ENCODE measurements at places on chromosomes 6 and 20. TPM values are rescaled to one million over a fixed set of nuclear protein-coding genes. Genes with fewer than 3 reads are reported as not detected.
A peak's percentile ranks its signal among the peaks of the same experiment; 100 is the strongest.

DNA sequence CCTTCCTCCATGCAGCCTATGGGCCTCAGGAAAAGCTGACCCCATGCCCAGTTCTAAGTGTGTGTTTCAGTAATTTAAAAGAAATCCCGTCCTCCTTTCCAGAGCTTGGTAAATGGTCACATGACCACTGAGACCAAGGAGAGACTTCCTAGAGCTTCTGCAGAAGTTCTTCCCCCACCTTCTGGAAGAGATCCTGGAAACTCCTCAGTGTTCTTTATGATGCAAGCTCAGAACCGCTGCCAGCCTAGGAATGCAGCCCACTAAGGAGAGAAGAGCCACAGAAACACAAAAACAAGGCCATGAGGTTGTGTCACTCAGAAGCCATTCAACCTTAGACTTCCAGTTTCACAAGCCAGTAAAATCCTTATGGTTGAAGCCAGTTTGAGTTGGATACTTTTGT is 348.4 kb downstream of the TPBG start:
- no peak for DNase-seq

- no peak for DNase-seq
Observed at GRCh38 chr6:36491378-36491965, 48.7 kb downstream of the KCTD20 start.

DNA sequence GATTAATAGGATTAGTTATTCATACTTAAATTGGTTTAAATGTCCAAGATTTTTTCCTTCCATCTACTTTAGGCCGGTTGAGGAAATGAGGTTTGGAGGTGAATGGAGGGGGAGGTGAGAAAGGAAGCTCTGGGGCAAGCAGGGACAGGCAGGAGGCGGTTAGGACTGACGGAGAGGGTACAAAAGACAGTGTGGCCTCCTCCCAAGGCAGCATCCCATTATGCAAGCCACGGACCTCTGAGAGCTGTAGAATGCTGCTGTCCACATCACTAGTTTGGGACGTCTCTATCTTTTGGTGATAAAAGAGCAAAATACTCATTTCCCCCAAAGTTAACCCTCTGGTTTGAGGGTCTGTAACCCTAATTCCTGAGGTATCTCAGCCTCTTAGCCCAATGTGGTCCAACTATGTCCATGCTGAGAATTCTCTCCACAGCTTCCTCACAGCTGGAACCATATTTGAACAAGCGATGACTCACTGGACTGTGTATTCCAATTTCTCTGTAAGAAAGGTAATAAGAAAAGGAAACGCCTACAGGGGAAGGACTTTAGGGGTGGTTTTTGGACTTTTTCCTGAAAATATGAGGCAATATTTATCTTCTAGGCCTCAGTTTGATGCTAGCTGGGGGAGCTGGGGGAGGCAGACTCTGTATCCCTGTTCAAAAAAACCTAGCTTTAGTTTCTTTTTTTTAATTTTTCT is 172.2 kb downstream of the TFAP2B start:
- DNase-seq, result no peak

- DNase-seq, result no peak
Observed at GRCh38 chr6:14848019-14848418, 397.9 kb upstream of the JARID2 start.

- DNase-seq, result no peak
Observed at GRCh38 chr20:13659288-13659687, 20.6 kb upstream of the TASP1 start.

DNA sequence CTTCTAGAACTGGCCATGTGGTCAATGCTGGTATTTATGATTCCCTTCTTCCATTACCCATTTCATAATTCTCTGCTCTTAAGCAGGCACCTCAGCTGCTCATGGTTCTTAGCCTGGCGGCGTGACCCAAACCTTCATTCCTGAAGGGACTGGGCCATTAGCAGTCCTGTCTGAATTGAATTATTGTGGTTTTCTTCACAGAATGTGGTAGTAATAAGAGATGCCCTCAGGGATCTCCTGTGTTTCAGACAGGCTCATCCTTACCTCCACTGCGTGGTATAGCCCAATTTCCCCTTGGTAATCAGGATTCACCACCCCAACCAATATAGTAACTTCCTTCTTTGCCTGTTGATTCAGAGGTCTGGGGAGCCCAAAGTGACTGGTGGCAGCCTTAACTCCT is 37.6 kb downstream of the PKIB start:
- no peak for DNase-seq

GRCh38 chr20:44070139-44070900 is 116.7 kb downstream of the JPH2 start:
- DNase-seq, result no peak

- DNase-seq, result no peak
Observed at GRCh38 chr20:51668515-51668914, 99.7 kb downstream of the ATP9A start.

GRCh38 chr20:10922506-10922905 is 248.7 kb upstream of the JAG1 start:
- DNase-seq, result no peak

DNA sequence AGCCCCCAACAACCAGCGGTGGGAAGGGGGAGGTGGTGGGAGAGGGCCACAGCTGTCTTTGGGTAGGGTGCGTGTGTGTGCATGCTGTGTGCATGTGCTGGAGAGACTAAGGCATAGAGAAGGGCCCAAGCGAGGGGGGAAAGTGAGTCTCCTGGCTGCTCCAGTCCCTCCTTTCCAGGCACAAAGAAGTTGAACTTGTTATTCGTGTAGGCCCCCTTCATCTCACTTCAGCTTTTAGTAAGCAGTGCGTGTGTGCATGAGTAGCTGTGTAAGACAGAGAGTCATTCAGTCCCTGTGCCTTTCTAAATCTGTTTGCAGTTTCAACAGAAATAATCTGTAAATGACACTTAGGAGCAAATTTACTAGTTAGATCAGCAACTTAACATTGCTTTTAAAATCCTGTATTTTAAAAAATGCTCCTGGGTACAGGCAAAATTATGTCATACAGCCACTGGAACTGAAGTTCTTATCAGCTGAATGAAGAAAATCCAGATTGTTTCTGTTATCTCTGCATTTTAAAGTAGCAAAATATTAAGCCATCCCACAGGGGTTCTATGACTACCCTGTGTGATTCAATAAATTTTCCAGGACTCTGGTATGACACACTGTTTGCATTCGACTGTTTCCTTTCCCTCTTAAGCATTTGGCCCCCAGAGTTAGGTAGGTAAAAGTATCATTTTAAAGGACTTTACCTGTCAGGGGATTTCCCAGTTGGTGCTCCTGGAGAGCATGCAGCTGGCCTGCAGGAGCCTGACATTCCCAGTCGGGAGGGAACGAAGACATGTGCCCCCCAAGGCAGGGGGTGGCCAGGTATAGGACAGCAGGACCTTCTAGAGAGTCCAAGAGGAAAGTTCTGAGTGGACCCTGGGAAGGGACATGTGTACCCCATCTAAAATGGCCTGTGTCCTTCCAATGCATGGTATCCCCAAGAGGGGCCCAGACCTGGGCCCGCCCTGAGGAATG is 39.0 kb downstream of the MTRES1 start:
- no peak for DNase-seq

DNA sequence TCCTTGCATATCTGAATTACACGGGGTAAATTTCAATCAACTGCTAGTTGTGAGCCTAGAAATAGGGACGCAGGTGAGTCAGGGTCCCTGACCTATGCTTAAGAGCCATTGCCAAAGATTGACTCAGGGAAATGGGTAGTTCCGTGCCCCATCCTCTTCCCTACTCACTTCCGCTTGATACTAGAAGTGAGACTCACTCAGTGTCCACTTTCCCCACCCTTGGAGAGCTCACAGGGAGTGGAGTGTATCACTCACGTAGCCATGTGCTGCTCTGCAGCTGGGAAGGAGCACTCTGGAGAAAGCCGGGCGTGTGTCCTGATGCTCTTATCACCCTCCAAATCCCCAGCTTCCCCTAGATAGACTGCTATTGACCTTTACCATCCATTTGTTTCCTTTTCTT is 543 bp upstream of the MUC22 start:
- no peak for DNase-seq

DNA sequence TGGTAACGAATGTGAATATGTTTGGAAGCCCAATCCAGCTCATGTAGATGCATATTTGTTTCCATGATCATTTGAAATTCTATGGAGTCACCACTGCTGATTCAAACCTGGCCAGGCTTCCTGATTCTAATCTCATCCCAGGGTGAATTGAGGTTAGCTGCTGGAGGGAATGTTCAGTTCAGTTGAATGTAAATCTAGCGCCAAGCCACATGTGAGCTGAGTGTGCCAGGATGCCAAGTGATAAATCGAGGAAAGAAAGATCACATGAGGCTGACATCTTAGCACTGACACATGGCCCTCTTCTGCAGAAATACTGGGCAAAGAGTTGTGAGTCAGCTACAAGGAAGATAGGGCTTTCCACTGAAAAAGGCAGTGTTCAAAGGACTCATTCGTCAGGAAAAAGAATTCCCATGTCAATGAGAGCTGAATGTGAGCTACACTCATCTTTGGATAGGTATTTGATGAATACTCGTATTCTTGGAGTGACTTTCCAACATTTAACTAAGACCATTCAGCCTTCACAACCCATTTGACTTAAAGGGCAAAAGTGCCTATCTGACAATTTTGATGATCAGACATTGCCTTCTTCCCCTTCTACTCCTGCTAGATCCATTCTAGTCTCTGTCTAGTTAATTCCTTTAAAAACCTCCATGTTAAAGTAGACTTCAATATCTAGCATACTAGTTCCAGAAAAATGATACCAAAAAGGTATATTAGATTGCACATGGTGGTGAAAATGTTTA is 172.1 kb downstream of the MTFR2 start:
- DNase-seq, result no peak

DNA sequence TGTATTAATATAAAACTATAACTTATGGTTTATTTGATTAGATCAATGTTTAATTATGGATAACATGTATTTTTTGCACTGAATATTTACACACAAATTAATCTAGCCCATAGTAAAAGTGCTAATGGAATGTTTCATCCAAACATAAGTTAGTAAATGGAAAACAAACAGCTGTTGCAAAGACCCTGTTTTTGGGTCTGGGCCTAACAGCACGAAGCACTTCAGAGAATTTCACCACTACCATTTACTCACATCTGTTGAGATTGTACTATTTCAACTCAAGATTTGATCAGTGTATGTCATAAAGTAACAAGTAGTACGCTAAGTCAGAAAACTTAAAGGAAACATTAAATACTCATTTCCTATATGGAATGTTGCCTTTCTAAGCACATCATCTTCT is 359.6 kb downstream of the LAMA2 start:
- no peak for DNase-seq

DNA sequence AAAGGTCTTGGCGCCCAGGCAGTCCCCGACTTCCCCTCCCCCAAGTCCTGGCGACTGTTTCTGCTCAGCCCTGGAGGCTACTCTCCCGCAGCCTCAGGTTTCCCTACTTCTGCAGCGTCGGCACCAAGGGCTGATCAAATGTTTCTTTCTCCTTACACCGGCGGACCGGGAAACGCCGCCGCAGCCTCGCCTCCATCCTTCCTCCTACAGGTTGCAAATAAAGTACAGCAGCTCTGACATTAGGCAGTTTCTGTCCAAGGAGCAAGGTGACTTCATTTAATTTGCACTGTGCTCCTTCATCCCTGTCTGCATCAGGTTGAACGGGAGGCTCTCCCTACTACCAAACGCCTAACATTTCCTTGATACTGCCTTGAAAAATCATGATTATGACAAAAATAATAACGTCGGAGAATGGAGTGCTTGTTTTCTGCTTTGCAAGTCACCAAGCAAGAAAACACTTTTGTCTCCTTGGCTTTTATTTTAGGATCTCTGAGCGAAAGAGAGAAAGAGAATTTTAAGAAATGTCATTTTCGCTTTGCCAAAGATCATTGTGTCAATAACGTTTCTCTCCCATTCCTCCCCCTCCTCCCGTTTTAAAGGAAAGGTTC is 1.0 kb downstream of the CLIC5 start:
- DNase-seq, result no peak

- no peak for DNase-seq
Observed at GRCh38 chr20:61638802-61639585, 386.9 kb downstream of the CDH4 start.

GRCh38 chr6:134247844-134248580 is 69.9 kb downstream of the SGK1 start:
- DNase-seq, result no peak

GRCh38 chr6:138107752-138108592 is 753 bp upstream of the PERP start:
- no peak for DNase-seq

- no peak for DNase-seq
Observed at GRCh38 chr6:122405417-122405816, 6.0 kb downstream of the HSF2 start.

GRCh38 chr6:158389193-158389919 is 77.1 kb downstream of the TULP4 start:
- no peak for DNase-seq

- no peak for DNase-seq
Observed at GRCh38 chr20:16245879-16246278, 327.4 kb downstream of the KIF16B start.

- no peak for DNase-seq
Observed at GRCh38 chr20:57526087-57526884, 1.3 kb upstream of the CTCFL start.

DNA sequence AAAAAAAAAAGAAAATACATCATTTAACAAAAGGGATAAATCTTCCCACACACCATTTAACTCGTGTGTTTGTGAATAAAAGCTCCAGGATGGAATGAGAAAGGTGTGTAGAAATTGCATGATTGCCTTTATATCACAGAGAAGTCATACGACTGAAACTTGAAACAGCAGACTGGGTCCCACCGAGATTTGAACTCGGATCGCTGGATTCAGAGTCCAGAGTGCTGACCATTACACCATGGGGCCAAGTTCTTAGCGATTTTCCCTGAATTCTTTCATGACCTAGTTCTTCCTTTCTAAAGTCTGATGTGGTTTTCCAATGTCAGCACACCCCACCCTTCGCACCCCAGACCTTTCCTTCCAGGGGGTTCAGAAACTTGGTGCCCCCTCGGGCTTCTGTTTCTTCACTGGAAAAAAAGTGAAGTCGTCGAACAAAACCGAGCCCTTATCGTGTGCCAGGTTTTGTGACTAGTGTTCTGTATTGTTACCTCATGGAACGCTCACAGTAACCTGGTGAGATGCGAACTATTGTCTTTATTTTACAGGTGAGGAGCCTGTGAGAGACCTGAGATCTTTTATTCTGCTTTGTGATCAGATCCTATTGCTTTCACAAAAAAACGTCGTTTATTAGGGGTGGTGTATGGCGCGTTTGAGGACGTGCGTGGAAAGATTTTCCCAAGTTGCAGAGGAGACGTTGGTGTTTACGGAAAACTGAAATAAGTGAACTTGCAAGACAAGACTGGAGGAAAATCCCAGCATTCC is 120.8 kb downstream of the OR2B2 start:
- DNase-seq, result peak; percentile 86

The SLC17A4 gene
- not detected for total RNA-seq

The VSX1 gene
- not detected for total RNA-seq

The GHRH gene
- total RNA-seq, result not detected

The BANF2 gene
- total RNA-seq, result not detected

The SLC17A1 gene
- total RNA-seq, result not detected

The SRSF3 gene
- 398 TPM for total RNA-seq

The HEBP2 gene
- 22.8 TPM for total RNA-seq

The ANKRD66 gene
- not detected for total RNA-seq

The ZNF831 gene
- total RNA-seq, result not detected
